ENCODE measurements at places on chromosomes 7 and 10. TPM values are rescaled to one million over a fixed set of nuclear protein-coding genes. Genes with fewer than 3 reads are reported as not detected.
A peak's percentile ranks its signal among the peaks of the same experiment; 100 is the strongest.

The PRLHR gene
- total RNA-seq = not detected

DNA sequence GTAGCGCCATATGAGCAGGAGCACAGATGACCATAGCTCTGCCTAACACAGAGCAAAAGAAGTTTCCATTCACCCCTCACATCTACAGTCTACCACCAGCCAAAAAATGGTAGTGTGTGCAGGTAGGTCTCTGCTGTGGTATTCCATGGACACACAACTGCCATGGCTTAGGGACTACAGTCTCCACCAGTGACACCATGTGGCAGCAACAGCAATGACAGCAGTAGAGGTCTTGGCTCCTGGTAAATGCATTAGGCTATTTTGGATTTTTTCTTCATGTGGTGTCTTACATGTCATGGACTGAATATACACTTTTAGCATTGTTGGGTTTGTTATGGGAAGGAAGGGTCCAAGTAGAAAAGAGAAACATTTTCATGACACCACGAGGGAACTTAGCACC, 70.1 kb upstream of the CABCOCO1 start:
- DNase-seq = peak; percentile 23

DNA sequence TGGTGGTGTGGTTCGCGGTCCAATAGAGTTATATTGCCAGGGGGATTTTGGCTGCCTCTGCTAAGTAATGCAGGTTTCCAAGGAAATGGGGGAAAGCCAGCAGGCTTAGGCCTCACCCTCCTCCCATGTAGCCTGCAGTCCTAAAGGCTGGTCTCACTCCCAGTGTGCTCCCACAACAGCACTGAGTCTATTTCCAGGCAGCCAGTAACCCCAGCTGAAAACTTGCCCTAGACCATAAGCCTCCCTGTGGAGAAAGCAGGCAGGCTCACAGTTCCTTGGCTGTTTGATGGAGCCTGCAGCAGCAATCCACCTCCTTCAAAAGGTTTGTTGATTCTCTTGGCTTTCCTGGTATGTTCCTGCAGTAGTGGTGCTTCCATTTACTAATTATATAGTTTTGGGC, 220.0 kb upstream of the ZNF804B start:
- no peak for DNase-seq

GRCh38 chr7:6589151-6589828, 531 bp upstream of the INTS15 start:
- no peak for DNase-seq

DNA sequence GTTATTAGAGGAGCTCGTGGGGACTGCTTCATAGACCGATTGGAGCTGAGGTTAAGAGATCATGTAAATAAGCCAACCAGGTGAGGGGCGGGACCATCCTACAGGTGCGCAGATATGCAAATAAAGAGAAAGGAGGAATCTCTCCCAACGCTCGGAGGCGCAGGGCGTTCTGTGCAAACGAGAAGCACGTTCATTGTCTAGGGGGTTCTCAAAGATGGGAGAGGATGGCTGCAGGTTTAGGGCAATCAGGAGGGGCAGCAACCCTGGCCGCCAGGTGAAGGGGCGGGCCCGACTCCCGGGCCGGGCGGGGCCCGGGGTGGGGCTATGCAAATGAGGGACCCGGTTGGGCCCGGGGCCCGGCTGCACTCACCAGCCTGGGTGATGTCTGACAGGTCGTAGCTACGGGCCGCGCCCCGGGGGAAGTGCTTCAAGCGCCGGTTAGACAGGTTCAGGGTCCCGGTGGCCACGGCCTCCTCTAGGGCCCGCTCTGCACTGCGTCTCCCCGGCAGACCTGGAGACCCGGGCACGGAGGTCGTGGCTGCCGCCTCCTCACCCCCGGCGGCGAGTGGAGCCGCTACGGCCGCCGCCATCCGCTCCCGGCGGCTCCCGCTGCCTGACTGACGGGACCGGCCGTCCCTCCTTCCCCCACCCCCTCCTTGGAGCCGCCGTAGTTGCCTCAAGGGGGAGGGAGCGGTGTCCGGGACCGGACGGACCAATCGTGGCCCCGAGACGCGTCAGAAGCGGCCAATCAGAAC, at the start of gene LRCH4:
Gene LRCH4, minus strand, starts transcription at position 619 of the 755 bp plus-strand sequence. Its CDS starts 29 bp downstream, at position 590.
- no peak for DNase-seq

DNA sequence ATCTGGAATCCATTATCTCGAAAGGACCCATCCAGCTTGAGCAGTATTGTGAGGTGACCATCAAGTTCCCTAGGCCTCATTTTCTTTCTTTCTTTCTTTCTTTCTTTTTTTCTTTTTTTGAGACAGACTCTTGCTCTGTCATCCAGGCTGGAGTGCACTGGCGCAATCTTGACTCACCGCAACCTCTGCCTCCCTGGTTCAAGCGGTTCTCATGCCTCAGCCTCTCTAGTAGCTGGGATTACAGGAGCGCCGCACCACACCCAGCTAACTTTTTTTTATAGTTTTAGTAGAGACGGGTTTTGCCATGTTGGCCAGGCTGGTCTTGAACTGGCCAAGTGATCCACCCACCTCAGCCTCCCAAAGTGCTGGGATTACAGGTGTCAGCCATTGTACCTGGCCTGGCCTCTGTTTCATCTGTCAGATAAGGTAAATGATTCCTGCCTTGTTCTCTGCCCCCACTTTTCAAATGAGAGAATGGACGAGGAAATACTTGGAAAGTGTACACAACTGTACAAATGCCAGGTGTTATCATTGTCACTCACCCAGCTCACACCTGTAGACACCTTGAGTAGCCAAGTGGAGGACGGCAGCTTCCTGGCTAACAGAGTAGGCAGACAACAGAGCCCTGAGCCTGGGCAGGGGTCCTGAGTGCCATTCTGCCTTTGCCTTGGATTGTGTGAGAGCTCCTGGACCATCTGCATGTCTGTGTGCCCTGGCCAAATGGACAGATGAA, 54.1 kb downstream of the HK1 start:
- DNase-seq = no peak

DNA sequence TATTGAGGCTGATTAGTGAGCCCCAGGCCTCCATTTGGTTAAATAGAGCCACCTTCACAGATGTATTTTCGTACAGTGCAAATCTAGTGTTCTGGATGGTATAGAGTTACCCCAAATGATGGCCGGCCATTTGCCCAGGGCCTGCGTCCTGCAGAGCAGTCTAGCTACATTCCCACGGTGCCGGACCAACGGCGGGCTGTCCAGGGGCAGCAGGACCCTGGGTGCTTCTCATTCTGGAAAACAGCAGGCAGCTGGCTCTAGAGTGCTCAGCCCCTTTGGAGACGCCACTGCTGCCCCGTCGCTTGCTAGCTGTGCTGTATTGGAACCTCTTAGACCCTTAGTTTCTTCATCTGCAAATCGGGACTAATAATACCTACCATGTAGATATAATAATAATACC, 149.1 kb downstream of the RGS10 start:
- DNase-seq = no peak

GRCh38 chr10:132595854-132596253, 58.3 kb downstream of the INPP5A start:
- DNase-seq = no peak

DNA sequence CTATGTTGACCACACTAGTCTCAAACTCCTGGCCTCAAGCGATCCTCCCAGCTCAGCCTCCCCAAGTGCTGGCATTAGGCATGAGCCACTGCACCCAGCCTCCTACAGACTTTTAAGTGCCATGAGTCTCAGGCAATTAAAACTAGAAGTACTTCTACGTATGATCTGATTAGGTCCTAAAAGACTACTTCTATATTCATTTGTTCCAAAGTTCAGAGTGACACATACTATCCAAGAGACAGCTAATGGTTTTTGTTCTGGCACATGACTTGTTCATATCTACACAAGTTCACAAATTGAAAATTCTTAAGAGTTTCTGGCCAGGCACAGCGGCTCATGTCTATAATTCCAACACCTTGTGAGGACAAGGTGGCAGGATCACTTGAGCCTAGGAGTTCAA, 11.7 kb downstream of the ARHGAP19 start:
- DNase-seq = no peak

The SYT15B gene
- 0.09 TPM for total RNA-seq

- peak; percentile 49 for DNase-seq
These were observed 22.8 kb downstream of the C10orf105 start for GRCh38 chr10:71696628-71697326.

DNA sequence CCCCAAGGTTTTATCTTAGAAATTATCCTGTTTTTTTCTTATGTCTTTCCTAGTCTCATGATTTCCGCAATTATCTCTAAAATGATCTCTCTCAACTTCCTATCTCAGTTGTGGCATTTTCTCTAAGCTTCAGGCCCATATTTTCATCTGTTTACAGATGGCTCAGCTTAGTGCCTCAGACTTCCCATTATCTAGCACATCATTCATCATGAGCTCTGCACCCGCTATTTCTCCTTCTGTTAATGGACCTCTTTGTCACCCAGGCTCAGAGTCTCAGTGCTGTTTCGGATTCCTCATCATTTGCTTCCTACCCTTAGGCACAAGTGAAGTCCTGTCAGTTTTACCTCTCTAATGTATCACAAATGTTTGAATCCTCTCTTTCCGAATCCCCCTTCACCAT, 84.1 kb downstream of the BMPR1A start:
- no peak for DNase-seq

All from A172 (cell line).